ENCODE measurements at places on chromosomes 3 and 15.

DNA sequence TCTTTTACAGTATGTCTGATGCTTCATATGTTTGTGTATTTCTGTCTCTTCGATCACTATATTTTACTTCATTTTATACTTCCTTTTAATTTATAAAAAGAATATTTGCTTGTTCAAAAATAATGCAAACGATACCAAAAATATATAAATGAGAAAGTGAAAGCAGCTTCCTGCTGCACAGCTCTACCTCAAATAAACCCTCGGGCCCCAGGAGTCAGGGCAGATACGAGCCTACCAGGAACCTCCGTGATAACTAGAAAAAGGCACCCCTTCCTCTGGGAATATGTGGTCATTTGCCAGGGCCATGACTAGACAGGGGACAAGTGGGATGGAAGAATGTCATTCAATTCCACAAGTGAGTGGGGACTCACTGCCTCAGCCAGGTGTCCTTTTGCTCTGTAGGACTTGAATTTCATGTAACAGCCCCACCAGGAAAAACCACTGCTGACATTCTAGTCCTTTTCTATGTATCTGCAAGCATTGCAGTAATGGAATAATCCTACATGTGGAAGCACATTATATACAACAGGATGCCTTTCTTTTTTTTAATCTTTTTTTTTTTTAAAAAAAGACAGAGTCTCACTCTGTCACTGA, 133.3 kb downstream of the SUCLG2 start:
- no peak for DNase-seq

GRCh38 chr3:75320369-75320768, 343.8 kb upstream of the FRG2C start:
- no peak for DNase-seq

DNA sequence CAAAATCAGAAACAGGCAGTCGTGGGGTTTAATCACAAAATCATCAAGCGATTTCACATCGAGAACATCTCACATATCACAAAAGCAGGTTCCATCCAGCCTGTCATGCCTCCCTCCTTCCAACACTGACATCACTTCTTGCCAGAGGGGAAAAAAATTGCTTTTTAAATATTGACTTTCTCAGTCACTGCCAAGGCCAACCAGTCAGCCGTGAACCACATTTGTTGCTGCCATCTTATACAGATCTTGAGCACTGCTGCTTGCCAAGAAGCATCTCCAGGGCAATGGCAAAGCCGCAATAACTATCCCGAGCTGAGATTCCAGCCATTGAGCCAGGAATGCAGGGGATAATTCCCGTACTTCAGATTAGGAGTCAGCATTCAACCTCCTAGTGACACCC, 174.6 kb downstream of the ANXA2 start:
- no peak for DNase-seq

- no peak for DNase-seq
Measured at GRCh38 chr3:193712938-193713337, 119.9 kb downstream of the OPA1 start.

- DNase-seq: no peak
Measured at GRCh38 chr3:62312201-62312600, 61.1 kb downstream of the FEZF2 start.

- no peak for DNase-seq
Measured at GRCh38 chr3:72821161-72821781, 27.0 kb downstream of the SHQ1 start.

GRCh38 chr15:77577366-77577950, 55.3 kb downstream of the LINGO1 start:
- DNase-seq: no peak

DNA sequence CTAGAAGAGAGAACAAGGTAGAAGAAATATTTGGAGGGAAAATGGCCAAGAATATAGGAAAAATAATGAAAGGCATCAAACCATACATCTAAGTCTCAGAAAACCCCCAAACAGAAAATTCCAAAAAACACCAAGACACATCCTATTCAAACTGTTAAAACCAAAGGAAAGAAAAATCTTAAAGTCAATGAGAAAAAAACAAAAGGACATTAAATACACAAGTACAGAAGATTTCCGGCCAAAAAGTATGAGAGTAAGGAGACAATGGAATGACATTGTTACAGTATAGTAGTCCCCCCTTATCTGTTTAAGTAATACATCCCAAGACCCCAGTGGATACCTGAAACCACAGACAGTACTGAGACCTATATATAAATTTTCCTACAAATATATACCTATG, 18.8 kb downstream of the CLASP2 start:
- DNase-seq: no peak

DNA sequence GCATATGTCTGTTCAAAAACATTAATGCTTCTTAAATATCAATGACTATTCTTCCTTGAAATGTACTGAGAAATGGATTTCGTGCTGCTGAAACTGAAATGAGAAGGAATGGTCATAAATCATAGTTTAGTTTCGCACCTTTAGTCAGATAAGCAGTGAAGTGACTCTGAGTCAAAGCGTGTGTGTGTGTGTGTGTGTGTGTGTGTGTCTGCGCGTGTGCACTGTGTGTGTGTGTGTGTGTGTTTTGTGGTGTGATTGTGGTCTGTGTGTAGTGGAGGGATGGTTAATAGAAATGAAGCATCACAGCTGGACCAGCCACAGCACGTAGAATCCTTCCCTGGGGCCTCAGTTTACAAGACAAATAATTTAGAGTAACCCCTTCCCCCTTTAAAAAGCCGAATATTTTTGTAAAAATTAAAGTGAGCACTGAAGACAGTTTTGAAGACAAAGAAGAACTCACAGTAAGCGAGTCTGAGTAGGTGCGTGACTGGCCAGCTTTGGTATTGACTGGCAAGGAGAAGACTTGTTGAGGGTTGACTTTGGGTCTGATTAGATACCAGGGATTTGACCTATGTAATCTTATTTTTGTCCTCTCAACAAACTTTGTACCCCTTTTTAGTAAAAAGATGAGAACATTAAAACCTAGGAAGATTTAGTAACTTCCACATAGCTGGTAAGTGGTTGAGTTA, 202.0 kb upstream of the IL12A start:
- DNase-seq: no peak

DNA sequence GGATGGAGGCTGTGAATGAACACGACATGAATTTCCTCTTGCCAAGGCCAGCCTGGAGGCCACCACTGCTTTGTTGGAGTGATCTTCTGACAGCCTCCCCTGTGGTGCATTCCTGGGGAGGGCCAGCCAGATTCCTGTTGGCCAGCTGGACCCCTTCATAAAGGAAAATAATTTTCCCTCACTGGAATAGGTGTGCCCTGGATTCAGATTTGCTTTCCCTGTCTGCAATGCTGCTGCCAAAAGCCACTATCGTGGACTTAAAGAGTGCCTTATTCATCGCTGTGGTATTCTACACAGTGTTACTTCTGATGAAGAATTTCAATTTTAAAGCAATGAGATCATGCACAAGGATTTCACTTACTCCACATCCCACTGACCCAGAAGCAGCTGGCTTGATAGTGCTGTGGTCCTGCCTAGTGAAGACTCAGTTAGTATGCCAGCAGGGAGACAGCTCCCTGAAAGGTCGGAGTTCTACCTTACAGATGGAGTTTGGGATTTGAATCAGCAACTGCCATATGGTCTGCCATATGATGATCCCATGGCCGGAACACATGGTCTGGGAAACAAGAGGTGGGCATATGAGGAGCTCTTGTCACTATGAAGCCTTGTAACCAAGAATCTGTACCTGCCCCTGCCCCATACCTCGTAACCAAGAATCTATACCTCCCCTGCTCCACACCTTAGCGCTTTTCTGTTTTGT, 145.2 kb downstream of the KLF13 start:
- DNase-seq: no peak

GRCh38 chr15:31104003-31104402, 2.5 kb upstream of the TRPM1 start:
- no peak for DNase-seq

GRCh38 chr3:32797776-32798175, 20.0 kb upstream of the TRIM71 start:
- no peak for DNase-seq

GRCh38 chr3:21747376-21747775, 3.6 kb downstream of the ZNF385D start:
- no peak for DNase-seq

DNA sequence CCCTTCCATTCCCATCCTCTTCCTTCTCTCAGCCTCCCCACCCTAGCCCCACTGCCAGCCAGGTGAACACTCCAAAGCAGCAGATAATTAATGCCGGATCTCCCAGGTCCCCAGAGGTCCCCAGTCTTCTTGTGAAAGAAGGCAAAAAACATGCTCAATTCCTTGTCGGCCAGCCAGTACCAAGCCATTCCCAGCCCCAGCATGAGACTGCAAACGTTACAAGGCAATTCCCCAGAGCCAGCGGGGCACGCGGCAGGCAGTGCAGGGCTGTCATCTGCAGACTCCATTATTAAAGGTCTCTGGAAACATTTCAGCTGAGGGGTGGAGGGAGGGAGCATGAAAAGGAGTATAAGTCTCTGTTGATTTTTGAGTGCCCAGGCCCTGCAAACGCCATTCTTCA, 117.8 kb downstream of the XXYLT1 start:
- no peak for DNase-seq

GRCh38 chr3:14331251-14331650, 71.2 kb upstream of the SLC6A6 start:
- no peak for DNase-seq

All from CD4-positive, alpha-beta T cell treated with Interleukin-12 subunit alpha and Interleukin-12 subunit beta, for 1 hour (primary cell).